ENCODE measurements at places on chromosomes 2 and 18.

- no peak for DNase-seq
Observed at GRCh38 chr2:235008584-235009044, 56.8 kb downstream of the SH3BP4 start.

DNA sequence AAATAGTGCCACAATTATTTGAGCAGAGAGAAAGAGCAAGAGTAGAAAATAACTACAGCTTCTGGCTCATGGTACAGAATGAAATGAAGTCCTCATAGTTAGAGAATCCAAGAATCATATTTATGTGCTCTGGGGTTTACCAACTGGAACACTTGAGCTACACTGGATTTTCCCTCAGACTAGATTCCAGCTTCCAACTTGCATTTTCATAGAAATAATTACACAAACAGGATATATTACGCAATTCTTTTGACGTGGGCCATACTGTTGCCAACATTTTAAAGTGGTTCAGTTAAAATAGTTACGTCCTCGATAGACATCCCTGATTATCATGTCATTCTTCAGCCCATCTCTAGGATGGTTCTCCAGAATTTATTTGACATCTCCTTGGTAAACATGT is 129.2 kb downstream of the ETAA1 start:
- no peak for DNase-seq

- no peak for DNase-seq
Observed at GRCh38 chr2:130981667-130982066, 111.6 kb downstream of the FAM168B start.

DNA sequence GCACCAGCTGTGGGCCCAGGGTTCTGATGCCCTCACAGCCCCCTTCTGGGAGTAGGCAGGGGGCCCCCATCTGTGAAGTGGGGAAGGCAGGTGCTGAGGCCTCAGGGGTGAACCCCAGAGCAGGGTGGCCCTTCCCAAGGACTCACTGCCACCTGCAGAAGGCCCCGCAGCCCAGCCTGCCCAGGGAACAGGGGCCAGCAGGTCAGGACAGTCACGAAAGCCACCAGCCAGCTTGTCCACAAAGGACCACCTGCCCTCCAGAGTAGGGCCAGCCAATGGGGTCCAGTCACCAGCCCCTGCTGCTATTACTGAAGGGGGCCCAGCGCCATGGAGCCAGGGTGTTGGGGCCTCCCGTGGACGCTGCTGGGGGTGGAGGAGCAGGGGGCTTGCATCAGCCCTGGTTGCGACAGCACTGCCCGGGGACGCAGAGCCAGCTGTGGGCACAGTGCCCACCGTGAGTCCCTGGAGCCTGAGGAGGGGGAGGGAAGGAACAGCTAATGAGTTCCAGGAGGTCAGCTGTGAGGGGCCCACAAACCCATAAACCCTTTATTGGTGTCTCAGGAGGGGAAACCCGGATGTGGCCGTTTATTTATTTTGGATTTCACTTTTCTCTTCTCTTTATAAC is 11.5 kb upstream of the SNED1 start:
- no peak for DNase-seq

GRCh38 chr2:191402966-191403565 is 157.9 kb downstream of the MYO1B start:
- DNase-seq: no peak
